ENCODE measurements at places on chromosomes 4 and X.

- H3K27ac ChIP-seq, result no peak overlapping the region
- DNase-seq, result no peak
Observed at GRCh38 chr4:69744157-69744478, 16.3 kb downstream of the SULT1B1 start.

- no peak for DNase-seq
- H3K27ac ChIP-seq, result no peak overlapping the region
- no peak overlapping the region for H3K4me3 ChIP-seq
- H3K4me1 ChIP-seq, result no peaks in the 10 kb centered on the region
- peaks cover 9% of the 10 kb centered on the region for H3K27me3 ChIP-seq
Observed at GRCh38 chr4:70008771-70009170, 13.0 kb downstream of the STATH start.

- H3K27ac ChIP-seq, result no peak overlapping the region
- H3K4me1 ChIP-seq, result no peaks in the 10 kb centered on the region
- H3K36me3 ChIP-seq, result no peaks in the 10 kb centered on the region
- DNase-seq, result no peak
- H3K4me3 ChIP-seq, result peak overlapping the region; percentile 52
Observed at GRCh38 chrX:30971774-30972603, 82.9 kb upstream of the TAB3 start.

DNA sequence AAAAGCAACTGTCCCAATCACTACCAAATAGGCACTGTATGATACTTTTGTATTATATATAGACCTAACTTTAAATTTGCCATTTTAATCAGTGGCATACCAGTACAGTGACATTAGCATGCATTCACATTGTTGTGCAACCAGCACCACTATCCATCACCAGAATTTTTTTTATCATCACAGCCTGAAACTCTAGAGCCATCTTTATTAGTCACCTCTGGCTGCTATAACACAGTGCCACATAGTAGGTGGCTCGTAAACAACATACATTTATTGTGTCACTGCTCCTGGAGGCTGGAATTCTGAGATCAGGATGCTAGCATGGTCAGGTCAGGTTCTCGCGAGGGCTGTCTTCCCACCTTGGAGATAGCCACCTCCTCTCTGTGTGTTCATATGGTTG is 188.4 kb upstream of the GALNT7 start:
- peaks cover 10% of the 10 kb centered on the region for H3K4me1 ChIP-seq
- H3K27me3 ChIP-seq, result peaks cover 9% of the 10 kb centered on the region
- no peak overlapping the region for H3K4me3 ChIP-seq
- no peak for DNase-seq
- no peaks in the 10 kb centered on the region for H3K36me3 ChIP-seq
- no peak overlapping the region for H3K27ac ChIP-seq

GRCh38 chrX:38860106-38861013 is 59.1 kb downstream of the MID1IP1 start:
- H3K27ac ChIP-seq, result no peak overlapping the region
- DNase-seq, result no peak
- no peaks in the 10 kb centered on the region for H3K27me3 ChIP-seq
- no peak overlapping the region for H3K4me3 ChIP-seq
- H3K36me3 ChIP-seq, result no peaks in the 10 kb centered on the region

GRCh38 chrX:38004046-38004445 is 2.3 kb upstream of the SYTL5 start:
- H3K4me3 ChIP-seq, result no peak overlapping the region
- H3K27me3 ChIP-seq, result no peaks in the 10 kb centered on the region
- peaks cover 5% of the 10 kb centered on the region for H3K4me1 ChIP-seq
- no peaks in the 10 kb centered on the region for H3K36me3 ChIP-seq

GRCh38 chr4:84091266-84091665 is 407.8 kb downstream of the NKX6-1 start:
- H3K36me3 ChIP-seq, result no peaks in the 10 kb centered on the region
- no peak overlapping the region for H3K27ac ChIP-seq
- peaks cover 2% of the 10 kb centered on the region for H3K27me3 ChIP-seq
- DNase-seq, result no peak

GRCh38 chr4:8106451-8107025 is 52.1 kb downstream of the ABLIM2 start:
- peaks cover 47% of the 10 kb centered on the region for H3K27me3 ChIP-seq
- no peaks in the 10 kb centered on the region for H3K36me3 ChIP-seq
- no peak overlapping the region for H3K4me3 ChIP-seq
- no peak overlapping the region for H3K27ac ChIP-seq
- no peaks in the 10 kb centered on the region for H3K4me1 ChIP-seq
- no peak for DNase-seq

DNA sequence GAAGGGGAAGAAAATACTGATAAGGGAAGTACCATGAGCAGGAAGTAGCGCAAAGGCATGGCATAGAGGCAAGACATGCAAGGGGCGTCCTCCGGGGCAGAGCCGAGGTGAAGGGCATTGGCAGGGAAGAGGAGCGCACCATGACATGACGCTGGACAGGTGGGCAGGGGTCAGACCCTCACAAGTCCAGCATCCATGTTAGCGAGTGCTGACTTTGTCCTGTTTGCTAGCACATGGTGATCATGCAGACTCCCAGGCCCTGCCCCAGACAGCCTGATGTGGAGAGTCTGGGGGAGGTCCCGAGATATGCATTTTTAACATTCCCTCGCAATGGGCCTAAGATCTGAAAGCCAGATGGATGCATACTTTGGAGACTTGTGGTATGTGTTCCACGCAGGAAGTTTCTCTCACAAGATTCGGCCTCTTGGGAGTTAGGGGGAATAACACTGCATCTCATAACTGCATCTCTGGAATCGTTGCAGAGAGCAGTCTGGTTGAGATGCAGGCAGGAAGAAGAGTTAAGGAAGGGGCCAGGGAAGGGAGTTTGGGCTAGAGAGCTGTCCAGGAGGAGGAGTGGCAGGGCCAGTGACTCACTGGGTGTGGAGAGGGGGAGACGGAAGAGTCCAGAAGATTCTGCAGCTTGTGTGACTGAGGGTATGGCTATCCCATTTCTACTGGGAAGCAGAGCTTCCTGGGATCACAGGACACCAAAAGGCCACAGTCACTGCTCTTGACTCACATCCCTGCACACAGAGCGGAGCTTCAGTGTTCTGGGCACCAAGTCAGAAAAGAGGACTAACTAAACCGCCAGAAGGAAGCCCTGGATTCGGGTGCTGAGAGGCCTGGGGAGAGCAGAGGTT is 59.7 kb downstream of the FAM184B start:
- peaks cover 3% of the 10 kb centered on the region for H3K4me1 ChIP-seq
- no peaks in the 10 kb centered on the region for H3K36me3 ChIP-seq
- H3K27ac ChIP-seq, result no peak overlapping the region

DNA sequence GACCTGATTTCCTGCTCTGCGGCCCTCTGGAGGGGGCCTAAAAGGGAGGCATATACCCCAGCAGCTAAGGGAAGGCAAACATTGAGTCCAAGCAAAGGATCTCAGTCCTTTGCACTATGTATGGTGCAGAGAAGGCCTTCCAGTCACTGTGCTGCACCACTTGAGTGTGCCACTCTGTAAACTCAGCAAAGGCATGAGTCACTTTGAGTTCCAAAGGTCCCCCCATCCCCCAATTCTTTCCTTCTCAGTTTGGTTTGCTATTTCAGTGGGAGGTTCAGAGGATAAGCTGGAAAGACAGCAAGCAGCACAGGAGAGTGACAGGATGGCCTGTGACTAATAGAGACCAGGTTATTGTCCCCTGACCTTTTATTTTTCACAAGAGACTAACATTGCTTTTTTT is 131.3 kb downstream of the FHDC1 start:
- H3K27ac ChIP-seq, result no peak overlapping the region
- H3K36me3 ChIP-seq, result no peaks in the 10 kb centered on the region
- H3K27me3 ChIP-seq, result no peaks in the 10 kb centered on the region
- H3K4me1 ChIP-seq, result peaks cover 9% of the 10 kb centered on the region

DNA sequence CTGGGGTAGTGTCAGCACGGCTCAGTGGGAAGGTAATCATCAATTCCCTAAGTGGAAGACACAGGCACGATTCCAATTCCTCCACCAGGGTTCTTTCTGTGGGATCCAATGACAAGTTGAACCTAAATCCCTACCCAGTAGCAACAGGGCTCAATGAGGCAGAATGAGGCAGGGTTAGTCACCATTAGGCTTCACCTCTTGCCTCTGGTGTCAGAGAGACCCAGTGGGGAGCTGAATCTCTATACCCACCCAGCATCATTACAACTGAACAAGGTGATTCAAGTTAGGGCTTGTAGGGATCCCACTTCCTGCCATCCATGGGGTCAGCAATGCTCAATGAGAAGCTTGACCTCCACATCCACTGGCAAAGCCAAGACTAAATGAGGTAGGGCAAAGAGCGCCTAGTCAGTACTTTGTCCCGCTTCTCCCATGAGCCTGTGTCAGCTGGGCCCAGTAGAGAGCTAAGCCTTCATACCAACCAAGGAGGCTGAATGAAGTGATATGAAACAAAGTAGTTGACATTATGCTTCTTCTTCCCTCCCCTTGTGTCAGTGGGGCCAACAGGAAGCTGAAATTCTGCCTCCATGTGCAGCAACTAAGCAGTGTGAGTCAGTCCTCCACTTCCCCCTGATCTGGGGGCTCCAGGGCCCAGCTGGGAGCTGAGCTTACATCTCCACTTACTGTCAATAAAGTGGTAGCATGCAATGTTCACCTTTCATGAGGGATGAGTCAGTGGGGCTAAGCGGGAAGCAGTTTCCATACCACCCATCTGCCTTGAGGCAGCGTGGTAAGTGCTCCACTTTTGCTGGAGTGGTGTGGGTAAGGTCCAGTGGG is 36.4 kb upstream of the RBM41 start:
- peaks cover 3% of the 10 kb centered on the region for H3K4me1 ChIP-seq
- peaks cover 8% of the 10 kb centered on the region for H3K27me3 ChIP-seq
- H3K36me3 ChIP-seq, result no peaks in the 10 kb centered on the region
- DNase-seq, result no peak

- H3K27me3 ChIP-seq, result no peaks in the 10 kb centered on the region
- no peak for DNase-seq
- H3K27ac ChIP-seq, result no peak overlapping the region
- H3K4me1 ChIP-seq, result peaks cover 31% of the 10 kb centered on the region
- H3K36me3 ChIP-seq, result no peaks in the 10 kb centered on the region
Observed at GRCh38 chrX:46330981-46331380, 214.2 kb downstream of the ZNF674 start.

DNA sequence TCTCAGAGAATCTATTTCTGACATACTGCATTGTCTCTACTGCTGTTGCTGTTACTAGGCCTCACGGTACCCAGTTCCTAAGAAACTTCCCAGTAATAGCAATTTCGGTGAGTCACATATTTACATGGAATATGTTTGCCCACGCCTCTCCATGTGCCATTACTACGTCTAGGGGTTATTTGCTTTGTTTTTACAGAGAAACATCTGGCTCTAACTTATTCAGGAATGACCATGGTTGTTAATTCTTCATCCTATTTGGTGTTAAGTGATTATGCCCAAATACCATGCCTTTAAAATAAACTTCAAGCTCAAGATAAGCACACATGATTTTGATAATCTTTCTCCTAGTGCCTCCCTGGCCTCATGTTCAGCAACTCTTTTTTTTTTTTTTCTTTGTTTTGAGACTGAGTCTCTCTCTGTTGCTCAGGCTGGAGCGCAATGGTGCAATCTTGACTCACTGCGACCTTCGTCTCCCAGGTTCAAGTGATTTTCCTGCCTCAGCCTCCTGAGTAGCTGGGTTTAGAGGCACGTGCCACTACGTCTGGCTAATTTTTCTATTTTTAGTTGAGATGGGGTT is 101.0 kb upstream of the HS3ST1 start:
- no peak for DNase-seq
- no peaks in the 10 kb centered on the region for H3K36me3 ChIP-seq
- H3K27ac ChIP-seq, result no peak overlapping the region
- no peaks in the 10 kb centered on the region for H3K27me3 ChIP-seq
